ENCODE measurements at places on chromosomes 16 and 17. TPM values are rescaled to one million over a fixed set of nuclear protein-coding genes. Genes with fewer than 3 reads are reported as not detected.

Gene ST6GALNAC2
- 0.22 TPM for total RNA-seq

Gene TRPV2
- 35.9 TPM for total RNA-seq

Gene PRDM7
- not detected for total RNA-seq

Gene AMZ2
- total RNA-seq, result 60.6 TPM

Gene CPHXL2
- not detected for total RNA-seq

Gene ENDOV
- 11.5 TPM for total RNA-seq

Gene OTOA
- 0.07 TPM for total RNA-seq

Gene SLC6A2
- total RNA-seq, result not detected

Gene SOX9
- total RNA-seq, result 0.07 TPM

Gene IL34
- total RNA-seq, result 0.14 TPM

Gene C1QTNF8
- not detected for total RNA-seq
